ENCODE measurements at places on chromosomes 13 and 19.

DNA sequence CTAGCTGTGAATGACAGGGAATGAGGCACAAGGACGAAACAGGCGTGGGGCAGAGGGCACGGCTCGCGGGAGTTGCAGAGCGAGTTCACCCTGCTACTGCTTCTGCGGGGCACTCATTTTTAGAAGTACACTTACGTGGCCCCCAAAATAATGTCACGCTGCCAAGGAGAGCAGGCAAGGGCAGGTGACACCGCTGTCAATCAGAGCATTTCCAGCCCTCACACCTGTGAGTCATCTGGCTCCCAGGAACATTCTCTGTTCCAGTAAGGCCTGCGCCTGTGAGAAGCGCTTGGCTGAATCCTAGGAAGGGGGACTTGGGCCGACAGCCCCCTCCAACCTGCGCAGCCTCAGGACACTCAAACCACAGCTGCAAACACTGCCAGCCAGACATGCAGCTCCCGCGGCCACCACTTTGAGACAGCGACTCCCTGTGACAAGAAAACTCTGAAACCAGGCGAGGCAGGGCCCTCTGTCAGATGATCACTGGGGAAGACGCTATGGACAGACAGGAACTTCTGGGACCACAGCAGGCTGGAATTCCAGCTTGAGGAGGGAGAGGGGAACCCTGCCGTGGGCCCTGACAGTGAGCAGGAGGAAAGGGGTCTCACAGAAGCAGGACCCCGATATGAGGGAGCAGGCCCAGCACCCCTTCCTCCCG, 12.7 kb downstream of the DOT1L start:
- DNase-seq = no peak

DNA sequence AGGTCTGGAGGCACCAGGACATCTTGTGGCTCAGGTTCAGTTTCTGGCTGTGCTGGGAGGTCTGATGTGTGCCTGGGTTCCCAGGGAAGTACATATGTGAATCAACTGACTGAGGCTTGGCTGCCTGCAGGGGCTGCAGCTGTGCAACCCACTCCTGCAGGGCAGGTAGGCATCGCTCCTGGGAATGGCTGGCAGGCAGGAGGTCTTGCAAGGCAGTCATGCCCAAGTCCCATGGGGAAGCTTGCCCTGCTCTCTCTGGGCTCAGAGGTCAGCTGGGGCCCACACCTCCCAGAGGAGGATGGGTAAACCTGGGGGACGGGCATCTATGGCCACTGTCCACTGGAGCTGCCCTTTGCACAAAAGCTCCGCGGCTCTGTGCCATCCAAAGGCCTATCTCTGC, 1141.8 kb downstream of the SLITRK1 start:
- DNase-seq = no peak

GRCh38 chr13:44141725-44142539, 231.7 kb upstream of the SERP2 start:
- peak; percentile 90 for DNase-seq

DNA sequence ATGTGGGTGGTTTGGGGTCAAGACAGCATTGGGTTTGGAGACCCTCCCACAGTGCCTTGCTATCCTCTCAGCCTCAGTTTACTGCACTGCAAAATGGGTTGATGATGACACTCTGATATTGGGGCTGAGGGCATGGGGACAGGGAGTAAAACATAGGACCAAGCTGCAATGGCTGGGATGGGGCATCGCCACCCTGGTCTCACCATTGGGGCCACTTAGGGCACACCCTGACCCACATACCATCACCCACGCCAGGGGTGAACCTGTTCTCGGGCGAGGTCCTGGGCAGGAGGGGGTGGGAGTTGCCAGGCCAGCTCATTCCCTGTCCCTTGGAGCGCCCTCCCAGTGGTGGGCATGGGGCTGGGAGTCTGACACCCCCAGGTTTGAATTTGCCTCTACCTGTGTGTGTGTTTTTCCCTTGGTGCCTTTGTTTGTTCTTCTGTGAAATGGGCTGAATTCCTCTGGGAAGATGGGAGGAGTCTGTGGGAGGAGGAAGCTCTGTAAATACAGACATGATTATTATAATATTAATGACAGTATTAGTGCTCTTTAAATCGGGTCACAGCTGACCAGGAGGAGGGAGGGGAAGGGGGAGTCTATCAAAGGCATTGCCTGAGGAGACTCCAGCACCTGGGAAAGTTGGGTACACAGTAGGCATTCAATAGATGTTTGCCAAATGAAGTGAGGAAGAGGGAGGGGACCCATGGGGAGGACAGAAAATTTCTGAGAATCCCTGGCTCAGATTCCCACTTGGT, 2.2 kb upstream of the FCHO1 start:
- DNase-seq = no peak

- no peak for DNase-seq
Measured at GRCh38 chr13:85985797-85986196, 186.6 kb upstream of the SLITRK6 start.

DNA sequence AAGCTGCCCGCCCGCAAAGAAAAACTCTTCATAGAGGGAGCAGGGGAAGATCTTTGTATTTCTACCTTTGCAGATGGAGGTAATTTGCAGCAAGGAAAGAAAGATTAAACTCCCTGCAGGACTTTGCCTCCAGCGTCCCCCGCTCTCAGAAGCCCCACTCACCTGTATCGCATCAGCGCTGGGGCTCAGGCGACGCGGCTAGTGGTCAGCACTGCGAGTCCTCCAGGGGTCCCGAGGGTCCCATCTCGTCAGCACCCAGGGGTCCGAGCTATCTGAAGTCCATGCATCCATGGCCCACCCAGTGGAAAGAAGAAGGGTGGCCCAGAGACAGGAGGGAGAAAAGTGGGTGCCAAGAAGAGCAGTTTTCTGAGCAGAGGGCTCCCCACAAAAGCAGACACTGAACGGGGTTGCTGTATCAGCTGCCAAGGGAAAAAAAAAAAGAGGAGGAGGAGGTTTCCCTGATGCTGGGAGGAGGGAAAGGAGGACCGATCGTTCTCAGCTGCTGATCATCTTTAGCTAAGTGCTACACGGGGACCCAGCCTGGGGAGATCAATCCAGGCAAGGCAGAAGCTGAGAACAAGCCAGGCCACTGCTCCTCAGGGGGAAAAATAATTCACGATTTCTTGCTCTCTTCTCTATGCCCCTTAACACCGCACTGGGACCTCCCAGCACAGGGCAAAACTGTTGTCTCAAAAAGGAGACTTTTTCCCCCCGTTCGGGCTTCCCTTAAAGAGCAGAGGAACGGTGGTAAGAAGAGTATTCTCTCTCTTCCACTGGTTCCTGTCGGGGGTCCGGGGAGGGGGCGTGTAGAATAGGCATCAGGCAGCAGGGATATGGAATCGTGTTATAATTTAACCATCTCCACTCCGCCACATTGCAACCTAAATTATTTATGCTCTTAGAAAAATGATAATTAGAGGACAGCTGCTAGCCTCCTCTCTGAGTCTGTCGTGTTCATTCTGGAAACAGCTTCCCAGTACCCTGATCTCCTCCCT, 117.7 kb upstream of the CACNA1A start:
- no peak for DNase-seq

DNA sequence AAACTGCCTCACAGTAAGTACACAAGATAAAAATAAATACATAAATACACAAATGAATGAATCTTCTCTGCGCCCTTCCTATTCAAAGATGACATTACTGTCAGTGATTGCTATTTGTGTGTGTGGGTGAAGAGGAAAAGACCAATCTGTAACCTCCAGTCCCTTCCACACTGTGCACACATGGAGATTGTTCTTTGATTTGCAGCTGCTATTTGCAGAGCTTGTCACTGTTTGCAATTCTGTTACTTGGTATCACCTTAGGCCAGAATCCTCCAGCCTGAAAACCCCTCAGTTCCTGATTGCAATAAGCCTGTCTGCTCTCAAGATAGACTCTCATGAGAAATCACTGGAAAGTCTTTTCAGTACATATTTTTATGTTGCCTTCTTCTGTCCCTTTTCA, 1314.9 kb downstream of the PCDH9 start:
- no peak for DNase-seq

GRCh38 chr13:33119022-33119781, 103.0 kb downstream of the KL start:
- no peak for DNase-seq

DNA sequence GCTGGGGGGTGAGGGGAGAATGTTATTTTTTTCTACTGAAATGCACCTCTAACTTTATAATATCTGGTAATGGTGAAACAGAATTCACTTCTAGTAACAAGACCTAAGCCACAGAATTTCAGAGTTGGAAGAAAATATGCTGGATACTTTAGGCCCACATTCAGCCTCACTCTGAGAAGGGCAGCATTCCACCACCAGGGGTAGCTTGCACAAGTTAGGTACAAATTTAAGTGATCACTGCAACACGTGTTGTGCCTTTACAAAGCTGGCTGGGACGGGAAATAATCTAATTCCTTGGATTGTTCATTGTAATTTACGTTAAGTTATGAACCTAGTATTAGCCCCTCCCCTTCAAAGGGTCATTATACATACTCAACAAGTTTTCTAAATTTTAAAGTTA, 192.3 kb downstream of the RGCC start:
- no peak for DNase-seq

DNA sequence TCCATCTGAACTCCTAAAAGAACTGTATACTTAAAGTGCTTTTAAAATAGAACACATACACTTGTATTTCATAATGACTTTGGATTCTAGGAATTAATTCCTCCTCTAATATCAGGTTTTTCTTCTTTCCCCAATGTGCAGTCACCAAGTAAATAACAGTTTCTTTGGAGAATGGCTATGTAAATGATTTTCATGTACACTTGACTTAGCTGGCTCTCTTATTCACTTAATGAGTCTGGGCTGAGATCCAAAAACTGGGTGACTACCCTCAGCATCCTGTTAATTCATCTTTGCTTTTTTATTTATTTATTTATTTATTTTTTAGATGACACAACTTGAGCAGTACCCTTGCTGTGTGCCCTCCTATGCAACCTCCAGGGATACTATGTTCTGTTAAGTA, 1003.7 kb downstream of the SLITRK1 start:
- no peak for DNase-seq

- no peak for DNase-seq
Measured at GRCh38 chr13:62920159-62920558, 1504.5 kb upstream of the PCDH20 start.

DNA sequence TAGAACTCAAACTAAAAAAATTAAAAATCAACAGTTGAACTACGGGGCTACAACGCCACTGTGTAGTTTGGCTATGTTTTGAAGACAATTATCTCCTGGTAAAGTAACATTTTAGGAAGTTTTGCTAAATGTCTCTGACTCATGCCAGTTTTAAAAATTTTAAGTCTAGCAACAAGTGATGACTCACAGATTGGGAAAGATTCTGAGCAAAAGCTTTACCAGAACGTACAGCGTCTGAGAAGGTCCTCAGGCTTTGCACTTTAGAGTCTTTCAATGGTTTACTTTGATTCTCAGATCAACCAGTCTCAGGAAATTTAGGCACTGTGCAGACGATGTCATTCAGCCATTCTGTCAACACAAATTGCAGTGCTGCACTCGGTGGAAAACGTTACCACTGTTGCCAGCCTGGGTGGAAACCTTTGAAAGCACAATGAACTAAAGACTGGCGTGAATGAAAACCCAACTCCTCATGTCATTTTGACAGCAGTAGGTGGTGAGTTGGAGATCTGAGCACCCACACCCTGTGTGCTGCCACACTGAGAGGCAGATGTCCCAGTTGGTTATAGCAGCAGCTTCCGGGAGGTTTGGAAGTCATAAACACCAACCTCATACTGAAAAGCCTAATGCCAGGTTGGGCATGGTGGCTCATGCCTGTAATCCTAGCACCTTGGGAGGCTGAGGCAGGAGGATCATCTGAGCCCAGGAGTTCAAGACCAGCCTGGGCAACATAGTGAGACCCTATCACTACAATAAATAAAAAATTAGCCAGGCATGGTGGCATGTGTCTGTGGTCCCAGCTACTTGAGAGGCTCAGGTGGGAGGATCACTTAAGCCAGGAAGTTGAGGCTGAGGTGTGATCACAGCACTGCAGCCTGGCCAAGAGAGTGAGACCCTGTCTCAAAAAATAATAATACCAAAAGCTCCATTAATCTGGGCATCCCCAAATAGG, 6.3 kb upstream of the WTIP start:
- no peak for DNase-seq

GRCh38 chr13:50593207-50593606, 250.3 kb downstream of the DLEU7 start:
- DNase-seq = no peak

- DNase-seq = no peak
Measured at GRCh38 chr13:111315347-111315995, 5.0 kb upstream of the TEX29 start.

GRCh38 chr13:30816736-30817135, 81.4 kb downstream of the ALOX5AP start:
- DNase-seq = no peak

DNA sequence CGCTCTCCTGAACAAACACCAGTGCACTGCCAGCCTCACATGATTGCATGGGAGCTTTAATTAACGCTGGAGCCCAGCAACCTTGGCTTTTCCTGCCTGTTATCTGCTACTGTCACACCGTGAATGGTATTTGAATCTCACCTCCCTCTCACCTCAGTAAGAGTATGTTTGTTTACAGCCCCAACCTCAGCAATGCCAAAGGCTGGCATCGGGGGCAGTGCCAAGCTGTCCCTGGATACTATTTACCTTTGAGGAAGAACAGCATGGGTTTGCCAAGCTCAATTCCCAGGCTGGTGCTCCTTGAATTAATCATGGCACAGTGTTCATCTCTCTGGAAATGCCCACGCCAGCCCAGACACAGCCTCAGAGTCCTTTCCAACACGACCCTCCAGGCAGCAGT, 57.2 kb upstream of the SERPINE3 start:
- no peak for DNase-seq

GRCh38 chr19:51803967-51804366, 9.0 kb downstream of the FPR3 start:
- DNase-seq = no peak

DNA sequence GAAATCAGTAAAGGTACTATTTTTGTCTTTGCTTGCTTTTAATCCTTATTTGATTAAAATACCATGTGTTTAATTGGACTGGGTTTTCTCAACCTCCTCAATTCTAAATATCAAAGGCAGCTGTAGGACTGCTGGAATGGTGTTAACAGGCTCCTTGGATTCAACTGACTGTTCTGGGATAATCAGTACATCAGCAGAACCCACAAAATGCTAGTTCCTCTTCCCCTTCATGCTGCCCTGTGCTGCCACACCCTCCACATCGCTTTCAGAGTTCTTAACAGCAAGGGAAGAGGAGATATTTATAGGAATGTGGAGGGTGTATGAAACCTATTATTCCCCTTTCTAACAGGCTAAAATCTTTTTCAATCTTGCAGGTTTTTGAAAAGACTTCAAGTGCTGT, 82.4 kb downstream of the KCTD12 start:
- no peak for DNase-seq

- no peak for DNase-seq
Measured at GRCh38 chr13:62483774-62484173, 1068.1 kb upstream of the PCDH20 start.

Measured in activated CD4-positive, alpha-beta T cell treated with anti-CD3 and anti-CD28 coated beads, Interleukin-2, amount 10 ng/mL, durations not matched to agents 7 days and 5 days (primary cell).